ENCODE measurements at places on chromosomes 7 and 10.

DNA sequence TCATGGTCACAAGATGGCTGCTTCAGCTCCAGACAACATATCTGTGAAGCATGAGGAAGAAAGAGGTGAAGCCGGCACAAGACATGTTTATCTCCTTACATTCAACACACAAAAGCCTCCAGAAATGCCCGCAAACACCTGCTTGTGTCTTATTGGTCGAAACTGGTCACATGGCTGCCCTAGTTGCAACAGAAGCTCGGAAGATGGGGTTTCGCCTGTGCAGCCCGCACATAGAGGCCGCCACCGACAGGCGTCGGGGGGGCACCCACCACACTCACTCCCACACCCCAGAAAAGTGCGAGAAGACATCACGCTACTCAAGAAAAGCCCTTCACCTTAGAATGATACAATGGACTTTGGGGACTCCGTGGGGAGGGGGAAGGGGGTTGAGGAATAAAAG is 63.0 kb upstream of the MGMT start:
- DNase-seq: no peak

DNA sequence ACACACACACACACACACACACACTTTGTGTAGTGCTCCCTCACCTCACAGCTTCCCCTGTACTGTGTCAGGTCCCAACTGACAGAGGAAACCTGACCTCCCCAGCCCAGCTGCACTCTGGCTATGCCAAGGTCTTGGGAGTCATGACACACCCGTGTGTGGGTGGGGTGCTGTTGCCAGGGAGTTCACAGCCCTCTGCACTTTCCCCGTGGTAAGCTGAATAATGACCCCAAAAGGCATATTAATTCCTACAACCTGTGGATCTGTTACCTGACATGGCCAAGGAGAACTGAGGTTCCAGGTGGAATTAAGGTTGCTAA is 8.9 kb upstream of the NANOS1 start:
- DNase-seq: no peak

GRCh38 chr10:131692176-131692575 is 208.6 kb upstream of the PPP2R2D start:
- no peak for DNase-seq

DNA sequence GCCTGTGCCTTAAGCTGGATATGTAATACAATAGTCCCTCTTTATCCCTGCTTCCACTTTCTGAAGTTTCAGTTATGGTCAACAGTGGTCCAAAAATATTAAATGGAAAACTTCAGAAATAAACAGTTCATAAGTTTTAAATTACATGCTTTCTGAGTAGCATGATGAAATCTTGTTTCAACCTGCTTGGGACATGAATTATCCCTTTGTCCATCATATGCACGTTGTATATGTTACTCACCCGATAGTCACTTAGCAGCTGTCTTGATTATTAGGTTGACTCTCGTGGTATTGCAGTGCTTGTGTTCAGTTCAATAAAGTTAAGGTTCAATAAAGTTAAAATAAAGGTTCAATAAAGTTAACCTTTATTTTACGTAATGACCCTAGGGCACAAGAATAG is 25.5 kb downstream of the C1GALT1 start:
- no peak for DNase-seq

- no peak for DNase-seq
These were observed 73.2 kb downstream of the SEM1 start for GRCh38 chr7:96636342-96636860.

GRCh38 chr10:131571865-131572264 is 260.3 kb upstream of the TCERG1L start:
- no peak for DNase-seq

DNA sequence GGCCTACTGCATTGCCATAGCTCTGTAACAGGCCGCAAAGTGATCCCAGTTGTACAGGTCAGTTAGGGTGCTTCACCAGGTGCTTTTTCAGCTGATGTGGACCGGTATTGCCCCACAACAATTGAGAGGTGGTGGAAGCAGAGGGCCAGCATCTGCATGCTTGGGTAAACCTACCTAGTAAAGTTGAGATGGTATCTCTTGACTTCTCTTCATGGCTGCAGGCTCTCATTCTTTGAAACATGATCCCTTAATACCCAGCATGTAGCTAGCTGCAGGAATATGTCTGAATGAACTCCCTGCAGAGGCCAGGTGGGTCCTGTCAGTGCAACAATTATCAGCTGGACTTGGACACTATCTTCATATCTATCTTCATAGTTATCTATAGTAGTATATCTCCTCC is 60.7 kb upstream of the CCDC6 start:
- no peak for DNase-seq

GRCh38 chr10:68330852-68331454 is 911 bp upstream of the HNRNPH3 start:
- no peak for DNase-seq

GRCh38 chr7:143321734-143322133 is 5.8 kb downstream of the CLCN1 start:
- DNase-seq: no peak

GRCh38 chr10:82737549-82737948 is 862.6 kb downstream of the NRG3 start:
- DNase-seq: no peak

GRCh38 chr10:3945026-3945425 is 160.0 kb upstream of the KLF6 start:
- no peak for DNase-seq

DNA sequence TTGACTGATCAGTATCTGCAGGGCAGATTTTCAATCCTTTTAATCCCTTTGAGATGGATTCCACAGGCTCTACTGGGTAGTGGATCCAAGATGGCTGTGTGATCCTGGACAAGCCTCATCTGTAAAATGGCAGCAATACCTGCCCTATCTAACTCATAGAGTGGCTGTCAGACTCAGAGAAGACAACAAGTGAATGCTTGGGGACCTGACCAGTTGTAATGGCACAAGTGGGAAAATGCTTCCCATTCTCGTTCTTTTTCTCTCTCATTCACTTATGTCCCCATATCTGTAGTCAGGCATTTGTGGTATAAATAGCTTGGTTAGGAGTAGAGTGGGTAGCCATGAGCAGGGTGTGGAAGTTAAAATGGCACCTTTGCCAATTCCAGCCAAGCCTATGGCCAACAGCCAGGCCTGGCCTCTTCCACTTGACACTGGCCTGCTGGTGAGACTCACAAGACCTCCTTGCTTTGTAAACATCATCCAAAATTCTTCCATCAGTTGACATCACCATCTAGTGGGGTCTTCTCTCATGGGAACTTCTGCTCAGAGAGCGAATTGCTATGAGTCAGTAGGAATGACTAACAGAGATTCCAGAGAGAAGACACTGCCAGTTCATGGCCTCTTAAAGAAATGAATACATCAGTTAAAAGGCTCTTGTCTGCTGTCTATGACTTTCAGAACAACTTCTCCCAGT is 150.1 kb downstream of the PLPP4 start:
- DNase-seq: no peak

DNA sequence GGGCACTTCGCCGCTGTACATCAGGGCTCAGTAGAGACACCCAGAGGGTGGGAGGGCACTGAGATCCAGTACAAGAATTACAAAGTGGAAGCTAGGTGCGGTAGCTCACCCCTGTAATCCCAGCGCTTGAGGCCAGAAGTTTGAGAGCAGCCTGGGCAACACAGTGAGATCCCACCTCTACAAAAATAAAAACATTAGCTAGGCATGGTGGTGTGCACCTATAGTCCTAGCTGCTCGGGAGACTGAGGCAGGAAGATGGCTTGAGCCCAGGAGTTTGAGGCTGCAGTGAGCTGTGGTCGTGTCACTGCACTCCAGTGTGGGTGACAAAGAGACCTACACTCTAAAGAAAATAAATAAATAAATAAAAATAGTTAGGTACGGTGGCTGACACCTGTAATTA is 64.0 kb downstream of the CLEC2L start:
- DNase-seq: no peak

- no peak for DNase-seq
These were observed at the start of gene CFAP46 for GRCh38 chr10:132942101-132943057. Gene CFAP46 (minus strand): TSS chr10:132942570. CDS start chr10:132942484, 86 bp downstream.

GRCh38 chr10:95235676-95236067 is 41.6 kb downstream of the ACSM6 start:
- no peak for DNase-seq

GRCh38 chr7:142793156-142793555 is 22.4 kb downstream of the PRSS2 start:
- no peak for DNase-seq

DNA sequence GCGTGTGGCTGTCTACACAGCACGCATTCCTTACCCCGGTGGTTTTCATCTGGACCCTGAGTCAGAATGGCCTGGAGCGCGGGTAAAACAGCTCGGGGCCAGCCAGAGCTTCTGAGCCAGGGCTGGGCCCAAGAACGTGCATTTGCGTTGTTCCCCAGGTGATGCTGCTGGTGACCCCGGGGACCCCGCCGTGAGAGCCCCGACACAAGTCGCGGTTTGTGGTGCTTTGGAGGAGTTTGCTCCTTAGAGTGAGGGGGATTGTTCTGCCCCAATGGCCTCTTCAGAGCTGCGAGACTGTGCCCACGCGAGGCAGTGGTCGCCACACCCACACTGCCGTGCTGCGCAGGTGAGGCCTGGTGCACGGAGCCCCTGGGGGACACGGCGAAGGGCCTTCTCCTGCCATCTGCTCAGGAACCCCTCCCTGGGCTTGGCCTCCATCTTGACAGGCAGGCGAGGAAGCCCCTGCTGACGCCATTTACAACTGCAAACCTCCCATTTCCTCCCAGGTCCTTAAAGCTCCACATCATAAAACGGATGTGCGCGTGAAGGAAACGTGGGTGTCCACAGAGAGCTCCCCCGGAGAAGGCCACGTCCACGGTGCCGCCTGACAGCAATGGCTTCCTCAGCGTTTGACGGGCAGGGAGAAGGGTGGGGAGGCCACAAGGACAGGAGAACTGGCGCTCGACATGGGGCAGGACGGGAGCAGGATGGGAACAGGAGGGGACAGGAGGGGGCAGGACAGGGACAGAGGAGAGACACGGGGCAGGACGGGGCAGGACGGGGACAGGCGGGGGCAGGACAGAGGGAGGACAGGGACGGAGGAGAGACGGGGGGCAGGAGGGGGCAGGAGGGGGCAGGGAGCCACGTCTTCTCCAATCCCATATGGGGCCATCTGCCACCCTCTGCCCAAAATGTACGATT is 477.2 kb downstream of the DNAJB6 start:
- no peak for DNase-seq

GRCh38 chr10:128071417-128071782 is 54.8 kb downstream of the MKI67 start:
- no peak for DNase-seq

DNA sequence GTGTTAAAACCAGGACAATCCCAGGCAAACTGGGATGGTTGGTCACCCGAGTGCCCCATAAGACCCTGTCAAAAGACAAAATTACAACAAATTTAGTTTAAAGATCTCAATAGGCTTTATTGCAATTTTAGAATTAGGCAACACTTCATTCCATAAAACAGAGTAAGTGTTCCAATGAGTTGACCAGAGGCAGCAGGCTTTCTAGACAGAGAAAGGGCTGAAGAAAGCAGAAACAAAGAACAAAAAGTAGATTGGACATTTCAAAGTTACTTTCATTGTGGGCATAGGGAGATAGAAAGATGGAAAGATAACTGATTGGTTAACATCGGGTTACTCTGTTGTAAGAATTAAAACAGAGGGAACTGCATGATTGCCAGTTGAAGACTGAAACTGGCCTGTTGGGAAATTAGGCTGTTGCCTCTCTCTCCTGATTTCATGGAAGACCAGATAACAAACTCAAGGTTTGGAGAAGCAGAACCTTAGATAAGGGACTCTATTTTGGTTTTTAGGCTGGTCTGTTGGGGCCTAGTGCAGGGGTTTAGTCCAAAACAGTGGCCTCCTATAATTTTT is 36.3 kb downstream of the ENTPD1 start:
- no peak for DNase-seq

DNA sequence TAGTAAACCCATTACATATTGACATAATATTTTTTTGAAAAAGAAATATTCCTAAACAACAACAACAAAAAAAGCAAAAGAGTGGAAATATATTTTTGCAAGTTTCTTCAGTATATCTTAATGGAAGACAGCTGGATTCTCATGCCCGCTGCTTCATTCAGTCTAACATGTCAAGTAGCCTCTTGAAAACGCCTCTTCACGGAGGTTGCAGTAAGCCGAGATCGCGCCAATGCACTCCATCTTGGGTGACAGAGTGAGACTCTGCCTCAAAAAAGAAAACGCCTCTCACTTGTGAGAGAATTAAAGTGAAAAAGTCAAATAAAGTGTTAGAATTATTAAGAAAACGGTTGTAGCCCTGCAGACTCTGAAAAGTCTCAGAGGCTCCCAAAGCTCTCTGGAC is 1.3 kb downstream of the CUTC start:
- DNase-seq: no peak

DNA sequence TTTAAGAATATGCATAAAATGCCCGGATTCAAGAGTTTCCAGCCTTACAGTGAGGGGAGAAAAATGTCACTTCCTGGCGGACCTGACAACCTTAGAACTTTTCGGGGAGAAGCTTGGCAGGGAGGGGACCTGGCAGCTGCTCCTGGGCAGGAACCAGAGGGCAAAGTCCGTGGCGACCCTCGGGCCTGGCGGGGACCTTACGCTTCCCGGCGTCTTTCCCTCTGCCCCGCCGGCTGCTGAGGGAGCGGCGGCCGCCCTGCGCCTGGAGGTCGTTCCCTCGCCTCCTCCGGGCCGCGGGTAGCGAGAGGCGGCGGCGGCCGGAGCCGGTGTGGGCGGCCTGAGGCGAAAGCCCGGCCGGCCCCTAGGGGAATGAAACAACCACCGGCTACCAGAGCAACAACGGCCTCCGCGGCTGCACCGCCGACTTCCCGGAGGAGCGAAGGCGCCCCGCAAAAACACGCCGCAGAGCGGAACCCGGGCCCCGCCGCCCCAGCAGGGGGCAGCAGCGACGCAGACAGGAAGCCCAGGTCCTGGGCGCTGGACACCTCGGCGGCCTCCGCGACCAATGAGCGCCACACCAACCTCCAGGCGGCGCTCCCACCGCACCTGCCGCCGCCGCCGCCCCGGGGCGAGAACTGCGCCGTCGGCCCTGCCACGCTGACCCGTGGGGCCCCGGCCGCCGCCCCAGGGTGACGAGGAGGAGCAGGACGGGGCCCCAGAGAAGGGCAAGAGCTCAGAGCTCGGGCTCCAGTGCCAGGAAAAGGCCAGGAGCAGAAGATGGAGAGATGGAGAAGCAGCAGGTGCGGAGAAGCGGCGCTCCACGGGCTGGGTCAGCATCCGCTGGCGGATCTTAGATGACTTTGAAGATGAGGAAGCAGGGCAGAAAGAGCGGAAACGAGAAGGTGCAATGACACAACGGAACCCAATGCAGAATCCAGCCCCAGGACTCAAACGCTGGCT is 10.5 kb upstream of the ACSM6 start:
- DNase-seq: peak; percentile 1

DNA sequence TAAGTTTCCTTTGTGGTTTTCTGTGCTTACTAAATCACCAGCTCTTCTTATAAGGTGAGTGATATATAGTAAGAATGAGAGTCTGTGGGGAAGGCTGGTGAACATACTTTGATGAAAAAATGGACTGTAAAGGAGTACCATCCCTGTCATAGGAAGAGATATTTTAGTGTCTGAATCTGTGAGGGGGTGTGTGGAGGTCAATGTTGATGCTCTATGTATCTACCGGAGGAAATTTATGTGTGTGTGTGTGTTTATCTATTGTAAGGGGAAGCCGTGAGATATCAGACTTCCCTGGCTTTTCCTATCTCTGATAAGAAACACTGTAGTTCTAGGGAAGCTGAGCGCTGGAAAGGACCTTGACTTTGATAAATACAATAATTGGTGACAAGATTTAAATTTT is 179.0 kb downstream of the PCDH15 start:
- DNase-seq: no peak

All from activated CD8-positive, alpha-beta memory T cell treated with anti-CD3 and anti-CD28 coated beads for 1 hour (primary cell).